ENCODE measurements at places on chromosomes 7 and 10.

DNA sequence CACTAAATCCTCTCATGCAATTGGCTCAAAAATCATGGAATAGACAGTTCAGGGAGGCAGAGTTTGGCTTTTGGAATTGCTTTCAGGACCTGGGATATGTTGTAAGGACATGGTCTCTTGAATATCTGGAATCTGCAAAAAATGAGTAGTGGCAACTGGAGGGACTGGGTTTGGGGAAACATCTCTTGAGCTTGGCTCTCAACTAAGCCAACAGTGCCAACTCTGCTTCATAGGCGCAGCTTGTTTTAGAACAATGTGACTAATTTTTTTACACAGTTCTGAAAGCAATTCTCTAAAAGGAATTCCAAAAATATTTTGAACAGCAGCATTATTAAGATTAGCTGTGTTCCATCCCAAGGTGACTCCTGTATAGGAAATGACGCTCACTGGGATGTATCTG, 121.5 kb upstream of the DPP6 start:
- no peak for DNase-seq

DNA sequence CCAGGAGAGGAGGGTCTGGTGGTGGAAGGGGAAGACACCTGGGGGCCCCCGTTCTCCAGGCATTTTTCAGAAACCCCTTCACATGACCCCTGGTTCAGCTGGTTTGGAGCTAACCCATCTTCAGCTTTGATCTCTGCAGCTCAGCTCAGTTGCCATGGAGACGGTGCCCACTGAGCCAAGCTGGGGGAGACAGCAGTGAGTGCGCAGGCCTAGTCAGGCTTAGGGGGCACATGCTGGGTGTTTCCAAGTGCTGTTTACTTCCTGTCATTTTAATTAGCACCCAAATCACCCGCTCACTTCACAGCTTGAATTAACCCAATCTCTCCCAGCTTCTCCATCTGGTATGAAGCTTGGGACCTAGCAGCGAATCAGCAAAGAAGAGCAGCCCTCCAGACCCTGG, 9.0 kb downstream of the SPOCK2 start:
- DNase-seq: no peak

DNA sequence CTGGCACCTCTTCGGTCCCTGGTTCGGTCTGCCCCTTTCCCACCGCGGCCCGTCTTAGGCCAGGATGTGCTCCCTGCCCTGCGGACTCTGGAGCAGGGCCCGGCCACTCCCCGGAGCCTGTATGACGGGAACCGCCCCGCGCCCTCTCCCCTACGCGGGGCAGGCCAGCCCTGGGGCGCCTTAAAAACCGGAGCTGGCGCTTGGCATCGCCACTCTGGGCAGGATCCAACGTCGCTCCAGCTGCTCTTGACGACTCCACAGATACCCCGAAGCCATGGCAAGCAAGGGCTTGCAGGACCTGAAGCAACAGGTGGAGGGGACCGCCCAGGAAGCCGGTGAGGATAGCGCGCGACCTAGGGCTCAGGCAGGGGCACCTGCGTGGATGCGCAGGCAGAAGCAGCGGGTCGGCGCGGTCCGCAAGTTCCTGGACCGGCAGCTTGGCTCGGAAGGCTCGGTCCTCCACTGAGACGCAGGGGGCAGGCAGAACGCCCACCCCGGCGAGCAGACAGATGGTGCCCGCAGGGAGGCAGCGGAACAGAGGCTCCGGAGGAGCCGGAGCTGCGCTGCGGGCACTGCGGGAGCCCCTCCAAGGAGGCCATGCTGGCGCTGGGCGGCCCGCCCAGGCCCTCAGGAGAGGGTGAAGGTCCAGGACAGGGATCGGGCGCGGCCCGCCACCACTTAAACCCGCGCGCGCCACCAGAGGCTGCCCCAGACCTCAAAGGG, at the start of gene ADIRF:
Gene ADIRF, plus strand, starts transcription at position 212 of the 723 bp plus-strand sequence. Its CDS starts 63 bp downstream, at position 275.
- DNase-seq: no peak

DNA sequence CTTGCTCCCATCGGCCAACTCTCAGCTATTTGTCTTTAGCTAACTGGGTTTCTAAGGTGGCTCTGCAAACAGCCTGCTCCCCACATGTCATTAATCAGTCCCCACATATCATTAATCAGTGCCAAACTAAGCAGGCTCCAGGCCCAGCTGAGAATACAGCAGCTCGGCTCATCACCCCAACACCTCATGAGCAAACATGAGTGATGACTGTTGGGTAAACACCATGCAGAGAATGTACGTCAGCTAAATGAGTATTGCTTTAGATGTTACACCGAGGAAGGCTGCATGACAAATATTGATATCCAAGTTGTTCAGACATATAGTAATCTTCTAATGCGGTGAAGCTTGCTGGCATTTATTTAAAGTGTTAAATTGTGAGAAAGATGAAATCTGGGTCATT, 187.5 kb upstream of the AOAH start:
- DNase-seq: no peak

DNA sequence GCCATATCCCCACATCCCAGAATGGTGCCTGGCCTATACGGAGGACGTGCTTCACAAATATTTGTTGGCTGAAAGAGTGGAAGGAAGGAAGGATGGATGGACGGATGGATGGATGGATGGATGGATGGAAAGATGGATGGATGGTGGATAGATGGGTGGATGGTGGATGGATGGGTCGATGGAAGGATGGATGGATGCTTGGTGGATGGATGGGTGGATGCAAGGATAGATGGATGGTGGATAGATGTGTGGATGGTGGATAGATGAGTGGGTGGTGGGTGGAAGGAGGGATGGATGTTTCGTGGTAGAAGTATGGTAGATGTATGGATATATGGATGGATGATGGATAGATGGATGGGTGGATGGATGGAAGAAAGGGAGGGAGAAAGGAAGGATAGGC, 10.8 kb downstream of the CHAT start:
- DNase-seq: no peak

DNA sequence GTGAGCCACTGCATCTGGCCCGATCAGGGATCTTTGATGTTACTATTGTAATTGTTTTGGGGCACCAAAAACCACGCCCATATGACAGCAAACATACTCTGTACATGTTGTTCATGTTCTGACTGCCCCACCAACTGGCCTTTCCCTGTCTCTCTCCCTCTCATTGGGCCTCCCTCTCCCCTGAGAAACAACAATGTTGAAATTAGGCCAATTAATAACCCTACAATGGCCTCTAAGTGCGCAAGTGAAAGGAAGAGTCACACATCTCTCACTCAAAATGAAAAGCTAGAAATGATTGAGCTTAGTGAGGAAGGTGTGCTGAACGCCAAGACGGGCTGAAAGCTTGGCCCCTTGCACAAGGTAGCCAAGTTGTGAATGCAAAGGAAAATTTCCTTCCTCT, 50.3 kb upstream of the SDK1 start:
- no peak for DNase-seq

GRCh38 chr7:128405471-128406313, 4.1 kb downstream of the IMPDH1 start:
- DNase-seq: no peak

DNA sequence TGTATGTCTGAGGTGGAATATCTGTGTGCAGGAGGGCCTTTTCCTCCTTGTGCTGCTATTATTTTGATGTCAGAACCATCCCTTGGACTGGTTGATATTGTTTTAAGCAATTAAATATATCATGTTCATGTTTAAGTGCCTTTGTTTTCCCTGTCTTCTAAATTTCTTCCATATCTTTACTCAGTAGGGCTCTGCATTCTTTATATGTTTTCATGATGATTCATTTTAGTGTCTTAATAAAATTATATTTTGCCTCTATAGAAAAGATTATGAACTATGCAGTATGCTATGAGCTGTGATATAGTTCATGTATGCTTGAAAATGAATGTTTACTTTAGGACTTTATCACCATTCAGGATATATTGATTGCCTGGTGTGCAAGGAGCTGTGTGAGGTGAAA, 34.8 kb downstream of the AHR start:
- DNase-seq: no peak

- DNase-seq: no peak
Observed at GRCh38 chr7:31741852-31742251, 54.8 kb downstream of the PPP1R17 start.

DNA sequence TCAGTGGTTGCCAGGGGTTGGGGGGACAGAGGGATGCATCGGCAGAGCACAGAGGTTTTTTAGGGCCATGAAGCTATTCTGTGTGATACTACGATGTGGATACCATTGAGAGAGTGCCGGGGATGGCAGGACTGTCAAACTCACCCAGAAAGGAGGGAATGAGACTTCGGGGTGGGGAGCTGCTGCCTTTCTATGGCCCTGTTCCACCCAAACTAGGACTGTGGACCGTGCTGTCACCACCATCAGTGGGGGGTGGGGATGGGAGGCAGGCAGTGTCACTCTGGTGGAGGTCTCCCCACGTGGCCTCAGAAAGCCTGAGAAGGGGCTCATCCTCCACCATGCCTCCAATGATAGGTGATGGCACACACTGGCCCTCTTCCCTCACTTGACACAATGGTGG, 146.2 kb downstream of the PTPN20 start:
- no peak for DNase-seq

GRCh38 chr7:92834507-92835260, 1.7 kb downstream of the CDK6 start:
- DNase-seq: no peak

DNA sequence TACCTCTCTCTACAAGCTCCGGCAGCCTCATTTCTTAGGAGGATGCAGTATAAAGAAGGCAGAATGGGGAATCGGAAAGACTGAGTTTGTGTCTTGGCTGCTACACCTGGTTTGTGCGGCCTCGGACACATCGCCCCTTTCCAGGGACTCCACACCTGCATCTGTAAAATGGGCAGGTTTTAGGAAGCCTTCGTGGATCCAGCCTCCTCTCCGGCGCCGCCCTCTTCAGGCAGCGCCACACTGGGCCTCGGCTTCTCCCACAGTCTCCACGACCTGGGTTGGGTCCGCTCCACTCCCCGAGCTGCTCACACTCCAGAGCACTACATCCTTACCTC, 341 bp downstream of the GOT1 start:
- no peak for DNase-seq

GRCh38 chr10:77240041-77240652, 397.5 kb downstream of the KCNMA1 start:
- DNase-seq: no peak

- no peak for DNase-seq
Observed at GRCh38 chr7:158497627-158498026, 90.0 kb downstream of the PTPRN2 start.

DNA sequence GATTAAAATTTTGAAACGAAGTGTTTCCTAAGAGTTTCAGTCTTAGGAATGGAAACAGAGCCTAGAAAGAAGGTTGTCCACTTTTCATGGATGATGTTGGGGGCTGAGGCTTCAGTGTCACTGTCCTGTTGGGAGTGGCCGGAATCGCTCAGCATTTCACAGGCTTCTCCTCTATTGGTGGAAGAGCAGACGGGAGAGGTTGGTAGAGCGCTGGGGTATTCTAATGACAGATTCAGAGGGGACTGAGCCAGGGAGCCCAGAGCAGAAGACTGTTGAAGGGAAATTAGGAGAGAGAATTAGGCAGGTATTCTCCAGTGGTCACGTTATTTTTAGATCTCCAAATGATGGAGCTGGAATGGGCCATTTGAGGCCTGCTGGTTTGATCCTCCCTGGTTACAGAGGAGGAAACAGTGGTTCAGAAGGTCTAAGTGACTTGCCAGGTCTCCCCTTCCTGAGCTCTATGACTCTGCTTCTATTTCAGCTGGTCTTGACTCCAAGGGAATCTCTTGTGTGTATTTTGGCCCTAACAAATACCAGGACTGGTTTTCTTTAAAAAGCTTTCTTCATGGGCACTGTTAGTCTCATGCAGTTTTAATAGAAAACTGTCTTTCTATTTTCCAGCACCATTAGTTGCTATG, 35.7 kb upstream of the EEPD1 start:
- no peak for DNase-seq

DNA sequence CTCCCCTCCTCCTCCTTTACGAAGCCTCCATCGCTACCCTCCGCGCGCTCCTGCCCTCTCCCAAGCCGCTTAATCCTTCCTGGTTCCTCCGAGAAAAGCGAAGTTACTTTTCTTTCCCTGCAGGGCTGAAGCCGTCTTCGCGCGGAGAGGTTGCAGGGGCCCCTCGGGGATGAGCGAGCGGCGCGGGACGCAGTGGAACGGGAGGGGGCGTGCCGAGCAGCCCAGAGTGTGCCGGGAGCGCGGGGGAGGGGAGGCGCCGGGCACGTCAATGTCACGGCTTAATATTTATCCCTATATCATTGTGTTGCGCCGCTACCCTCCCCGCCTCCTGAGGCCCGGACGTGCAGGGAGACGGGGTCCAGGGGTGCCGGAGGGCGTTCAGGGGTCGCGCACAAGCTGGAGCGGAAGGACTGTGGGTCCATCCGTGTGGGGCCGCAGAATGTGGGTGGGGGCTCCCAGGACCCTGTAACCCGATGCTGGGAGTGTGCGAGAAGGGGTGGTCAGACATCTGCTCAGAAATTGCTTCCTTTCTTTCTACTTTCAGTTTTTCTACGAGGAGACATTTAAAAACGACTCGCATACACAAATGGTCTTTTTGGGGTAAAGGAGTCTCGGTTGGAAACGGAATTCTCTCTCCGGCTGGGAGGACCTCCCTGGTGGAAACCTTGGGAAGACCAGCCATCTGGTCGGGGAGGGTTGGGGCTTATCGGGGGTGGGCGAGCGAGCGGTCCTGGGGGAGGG, 2.4 kb downstream of the CDK6 start:
- DNase-seq: no peak

DNA sequence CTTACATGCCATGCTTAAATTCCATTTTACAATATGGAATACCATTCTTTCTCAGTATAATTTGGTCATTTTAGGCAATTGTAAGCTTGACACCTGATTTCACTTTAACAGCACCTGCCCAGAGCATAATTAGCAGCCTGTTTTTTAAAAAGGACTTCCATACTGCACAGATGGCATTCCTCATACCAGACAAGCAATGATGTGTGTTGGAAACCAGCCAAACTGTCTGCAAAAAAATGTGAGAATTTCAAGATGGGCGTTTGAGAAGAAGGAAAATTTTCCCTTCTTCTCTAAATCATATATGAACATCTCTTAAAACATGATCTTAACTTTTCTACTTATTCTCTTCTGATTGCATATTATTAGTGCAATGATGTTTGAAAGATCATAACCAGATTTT, 40.4 kb upstream of the AGMO start:
- no peak for DNase-seq

Data from non-pigmented ciliary epithelial cell (primary cell).